ENCODE measurements at places on chromosomes 5 and 9.

GRCh38 chr5:112566251-112566650 lies 147.2 kb upstream of the EPB41L4A start:
- DNase-seq, result no peak

DNA sequence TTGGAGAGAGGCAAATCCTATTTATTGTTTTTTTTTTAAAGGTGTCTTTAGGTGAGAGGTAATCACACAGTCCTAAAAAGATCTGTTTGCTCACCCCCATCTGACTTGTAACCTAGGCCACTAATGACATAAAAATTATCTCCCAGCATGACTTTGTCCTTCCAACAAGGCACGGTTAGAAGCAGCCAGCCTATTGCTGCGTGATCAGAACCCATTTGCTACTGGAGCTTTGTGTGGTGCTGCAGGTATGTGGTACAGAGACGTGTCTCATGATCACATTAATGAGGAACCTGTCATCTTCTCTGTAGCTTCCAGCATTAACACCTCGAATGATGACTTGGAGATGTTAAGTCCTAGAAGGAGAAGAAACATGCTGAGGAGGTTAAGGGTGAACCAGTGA lies 555.8 kb upstream of the TLE4 start:
- no peak for DNase-seq

GRCh38 chr9:1941989-1942388 lies 73.2 kb upstream of the SMARCA2 start:
- DNase-seq, result no peak

- no peak for DNase-seq
These were observed 152.5 kb downstream of the CDH10 start for GRCh38 chr5:24492229-24492628.

DNA sequence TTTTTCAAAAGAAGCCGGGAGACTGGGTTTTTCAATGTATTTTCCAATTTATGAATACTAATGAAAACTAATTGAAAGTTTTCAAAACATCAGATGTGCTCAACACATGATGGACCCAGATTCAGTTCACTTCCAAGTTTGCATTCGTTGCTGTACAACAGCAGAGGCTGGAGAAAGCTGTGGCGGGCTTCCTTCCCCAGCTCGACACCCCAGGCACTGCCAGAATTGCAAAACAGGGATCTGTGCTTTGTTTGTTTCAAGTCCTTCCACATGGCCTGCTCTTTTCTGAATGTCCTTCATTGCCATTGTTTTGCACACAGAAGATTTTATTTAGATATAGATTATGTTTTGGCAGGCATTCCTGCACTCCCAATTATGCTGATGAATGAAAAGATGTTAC lies 30.3 kb upstream of the INSYN2B start:
- DNase-seq, result no peak

DNA sequence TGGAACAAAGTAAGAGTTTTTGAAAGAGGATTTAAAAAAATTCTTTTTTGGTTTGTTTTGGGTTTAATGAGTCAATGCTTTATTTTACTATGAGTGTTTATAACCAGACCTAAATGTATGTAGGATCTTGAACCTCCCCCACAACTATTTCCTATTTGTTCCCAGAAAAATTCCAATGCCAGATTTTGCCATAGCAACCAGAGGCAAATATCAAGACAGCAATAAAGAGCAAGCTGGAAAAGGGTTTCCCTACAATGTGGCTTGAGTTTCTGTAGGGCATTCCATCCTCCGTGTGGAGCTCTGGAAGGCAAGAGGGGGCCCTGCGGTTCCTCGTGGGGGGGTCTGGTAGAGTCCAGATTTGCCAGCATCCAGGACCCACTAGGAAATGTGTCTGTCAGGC lies 27.8 kb upstream of the GDNF start:
- no peak for DNase-seq

DNA sequence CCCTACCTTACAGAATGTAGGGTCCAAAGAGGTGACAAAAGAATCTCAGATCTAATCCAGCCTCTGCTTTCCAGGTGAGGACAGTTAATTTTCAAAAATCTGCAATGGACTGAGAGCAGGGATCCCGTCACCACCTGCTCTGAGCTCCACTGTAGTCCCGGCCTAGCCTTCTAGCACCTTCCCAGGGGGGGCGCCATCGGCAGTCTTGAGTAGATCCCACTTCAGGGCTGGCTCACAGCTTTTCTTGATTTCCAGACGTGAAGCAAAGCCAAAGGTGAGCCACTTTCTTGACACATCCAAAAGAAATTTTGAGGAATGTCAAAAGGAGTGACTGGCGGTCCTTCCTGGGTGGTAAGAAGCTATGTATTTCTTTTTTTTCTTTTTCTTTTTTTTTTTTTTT lies 114.1 kb downstream of the SYK start:
- DNase-seq, result no peak

- DNase-seq, result no peak
These were observed 611.8 kb downstream of the TLE1 start for GRCh38 chr9:81077572-81077971.

DNA sequence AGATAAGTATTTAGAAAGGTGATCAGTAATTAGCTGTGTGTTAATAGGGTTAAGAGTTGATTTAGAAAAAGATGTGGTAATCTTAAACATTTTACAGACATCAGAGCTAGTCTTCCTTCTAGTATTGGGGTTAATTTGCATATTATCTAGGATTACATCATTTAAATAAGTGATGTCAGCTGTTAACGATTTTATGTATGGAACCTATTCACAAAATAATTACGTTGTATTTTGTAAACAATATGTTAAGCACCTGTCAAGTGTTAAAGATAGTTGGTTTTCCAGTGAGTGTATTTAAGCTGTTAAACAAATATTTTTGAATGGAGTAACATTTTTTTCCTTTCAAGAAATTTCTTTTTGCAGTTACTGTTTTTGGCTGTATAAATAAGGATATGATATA lies 2.2 kb downstream of the DCP2 start:
- DNase-seq, result no peak

DNA sequence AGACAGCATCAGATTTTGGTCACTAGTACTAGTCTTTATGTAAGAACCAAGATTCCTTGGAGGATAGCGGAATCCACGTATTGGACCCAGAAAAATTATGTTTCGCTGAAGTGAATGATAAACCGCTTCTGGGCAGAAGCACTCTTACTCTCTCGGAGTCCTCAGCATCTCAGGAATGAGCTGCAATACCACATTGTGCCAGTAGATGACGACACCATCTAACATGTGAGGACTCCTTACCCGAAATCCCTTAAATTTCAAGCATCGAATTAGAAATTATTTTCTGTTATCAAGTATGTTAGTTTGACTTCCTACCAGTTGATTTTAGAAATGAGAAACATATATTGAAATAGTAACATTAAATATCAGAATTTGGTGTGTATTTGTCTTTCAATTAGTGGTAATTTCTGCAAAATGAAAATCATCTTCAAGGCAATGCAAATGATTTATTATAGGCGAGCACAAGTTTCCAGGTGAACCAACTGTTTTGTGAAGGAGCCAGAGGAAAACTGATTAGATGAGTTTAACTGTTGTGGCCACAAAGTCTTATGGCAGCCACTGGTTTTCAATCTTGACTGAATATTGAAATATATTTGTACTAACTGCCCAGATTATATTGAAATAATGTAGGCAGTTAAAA lies 66.0 kb upstream of the CAMK4 start:
- peak; percentile 32 for DNase-seq

DNA sequence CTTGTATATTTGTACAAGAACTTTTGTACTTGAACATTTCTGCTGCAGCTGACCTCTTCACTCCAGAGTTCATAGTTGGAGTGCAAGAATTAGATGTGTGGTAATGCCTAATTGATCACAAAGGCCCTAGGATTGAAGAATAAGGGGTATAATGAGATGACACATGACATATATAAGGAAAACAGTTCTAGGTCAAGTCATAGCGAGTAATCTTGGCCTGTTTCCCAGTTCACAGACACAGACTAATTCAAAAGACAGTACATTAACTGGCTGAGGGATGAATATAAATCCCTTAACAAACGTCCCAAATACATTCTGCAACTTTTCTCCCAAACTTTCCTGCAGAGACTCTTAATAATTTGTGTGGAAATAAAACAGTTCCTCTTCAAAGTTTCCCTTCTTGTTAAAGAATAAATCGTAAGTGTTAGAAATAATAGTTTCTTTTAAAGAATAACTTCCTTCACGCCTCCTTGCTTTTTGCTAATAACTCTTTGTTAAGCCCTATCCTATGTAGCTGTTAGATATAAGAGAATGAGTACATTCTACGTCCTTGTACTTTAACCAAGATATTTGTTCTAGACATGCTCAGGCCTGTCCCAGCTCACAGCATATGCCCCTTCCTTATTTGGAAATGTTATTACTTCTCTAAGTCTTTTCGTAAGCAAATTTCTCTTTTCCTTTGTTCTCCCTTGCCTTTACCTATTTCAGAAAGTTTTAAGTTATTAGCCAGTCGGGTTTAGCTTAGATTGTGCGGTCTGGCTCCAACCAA lies 556.4 kb upstream of the CTNND2 start:
- DNase-seq, result no peak

- no peak for DNase-seq
These were observed 38.8 kb upstream of the GLRX start for GRCh38 chr5:95861221-95861863.

GRCh38 chr9:124839612-124840299 lies 13.5 kb upstream of the WDR38 start:
- DNase-seq, result no peak

DNA sequence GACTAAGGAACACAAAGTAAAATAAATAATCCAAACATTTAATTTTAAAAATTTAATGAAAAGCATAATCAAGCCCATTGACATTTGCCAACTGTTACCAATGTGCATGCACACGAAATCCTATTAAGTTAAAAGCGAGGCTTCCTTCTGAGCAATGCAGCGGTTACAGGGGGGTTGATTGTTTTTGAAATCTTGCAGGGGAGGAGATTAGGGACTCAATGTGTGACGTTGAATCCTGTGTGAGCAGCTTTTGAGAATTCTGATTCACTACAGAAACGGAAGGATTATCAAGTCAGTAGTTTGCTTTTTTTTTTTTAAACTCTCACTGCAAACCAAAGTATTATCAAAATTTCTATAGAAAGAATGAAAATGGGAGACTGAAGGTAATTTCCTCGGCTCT lies 109.5 kb downstream of the PRKACG start:
- DNase-seq, result no peak

DNA sequence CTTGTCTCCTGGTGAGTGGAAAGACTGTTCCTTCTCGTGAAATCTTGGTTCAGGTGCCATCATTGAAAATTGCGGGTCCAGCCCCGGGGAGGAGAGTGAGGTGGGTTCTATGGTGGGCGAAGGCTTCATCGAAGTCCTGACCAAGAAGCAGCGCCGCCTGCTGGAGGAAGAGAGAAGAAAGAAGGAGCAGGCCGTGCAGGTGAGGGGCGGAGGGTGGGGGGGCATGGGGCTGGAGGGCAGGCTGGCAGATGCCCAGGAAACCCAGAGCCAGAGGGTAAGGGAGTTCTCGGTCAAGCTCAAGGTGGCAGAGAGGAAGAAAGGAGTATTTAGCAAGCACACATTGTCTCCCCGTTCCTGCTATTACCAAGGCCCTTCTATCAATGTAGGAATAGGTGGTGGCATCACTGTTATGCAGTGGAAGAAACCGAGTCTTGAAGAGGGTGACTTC lies 24.3 kb upstream of the POMT1 start:
- no peak for DNase-seq

- DNase-seq, result no peak
These were observed 173.6 kb downstream of the GAPVD1 start for GRCh38 chr9:125434986-125435775.

DNA sequence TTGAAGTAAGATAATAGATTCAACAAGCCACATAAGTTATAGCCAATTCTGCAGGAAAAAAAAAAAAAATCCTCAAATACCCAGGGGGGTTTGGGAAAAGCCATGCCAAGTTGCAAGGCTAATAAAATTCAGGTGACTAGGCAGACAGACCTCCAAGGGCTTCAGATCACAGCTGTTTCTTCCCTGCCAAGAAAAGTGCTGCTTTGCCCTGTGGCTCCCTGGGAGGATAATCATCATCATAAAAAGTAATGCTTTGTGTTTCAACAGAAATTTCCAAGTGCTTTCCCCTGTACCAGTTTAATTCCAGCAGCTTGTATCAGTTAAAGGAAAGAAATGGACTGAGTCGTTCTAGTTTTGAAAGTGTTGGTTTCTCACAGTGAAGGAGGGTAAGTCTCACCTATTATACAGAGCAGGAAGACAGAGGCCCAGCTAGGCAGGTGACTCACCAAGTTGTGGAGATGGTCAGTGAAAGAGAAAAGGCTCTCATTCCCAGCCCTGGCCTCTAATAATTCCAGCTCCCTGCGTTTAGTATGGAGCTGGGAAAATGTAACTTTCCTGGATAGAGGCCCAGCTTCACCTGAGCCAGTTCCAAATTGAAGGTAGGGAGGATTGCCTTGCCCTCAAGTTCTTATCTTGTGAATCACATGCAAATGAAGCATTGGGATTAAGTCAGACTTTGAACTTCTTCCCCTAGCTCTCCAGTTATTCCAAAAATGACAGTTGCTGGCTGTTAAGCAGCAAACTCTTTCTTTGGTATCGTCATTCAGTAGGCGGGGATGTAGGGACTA lies 263.4 kb downstream of the GRIA1 start:
- DNase-seq, result no peak

GRCh38 chr5:155783246-155783645 lies 543.7 kb upstream of the SGCD start:
- DNase-seq, result no peak

GRCh38 chr5:174083056-174083827 lies 37.7 kb downstream of the NSG2 start:
- no peak for DNase-seq

GRCh38 chr9:130872912-130873503 lies 23.6 kb downstream of the QRFP start:
- no peak for DNase-seq

DNA sequence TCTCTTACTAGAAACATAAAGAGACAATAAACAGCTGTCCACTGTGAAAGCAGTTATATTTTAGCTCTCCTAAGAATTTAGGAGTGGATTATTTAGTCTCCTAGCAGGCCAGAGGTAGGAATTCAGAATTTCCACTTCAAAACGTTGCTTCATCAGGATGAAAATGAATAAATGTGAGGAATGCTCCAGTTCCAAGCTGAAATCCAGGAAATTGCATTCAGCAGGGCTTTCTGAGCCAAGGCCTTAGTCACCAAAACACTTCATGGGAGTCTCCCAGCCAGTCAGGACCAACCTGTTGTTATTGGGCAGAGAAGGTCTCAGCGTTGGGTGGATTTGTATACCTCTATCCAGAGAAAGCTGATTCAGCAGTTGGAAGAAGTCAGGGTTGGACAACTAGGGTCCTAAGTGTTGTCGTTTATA lies 1040.3 kb downstream of the TLE1 start:
- no peak for DNase-seq

- no peak for DNase-seq
These were observed 515.7 kb upstream of the RORB start for GRCh38 chr9:73981405-73981804.

GRCh38 chr9:81607593-81608288 lies 81.6 kb downstream of the TLE1 start:
- DNase-seq, result no peak

Data from stimulated activated CD8-positive, alpha-beta memory T cell treated with anti-CD3 and anti-CD28 coated beads, Interleukin-7, amount 100 ng/mL, for 48 hours (primary cell).